ENCODE measurements at places on chromosomes 7 and 10.

GRCh38 chr10:131021246-131021895 is 290.1 kb downstream of the TCERG1L start:
- no peak for DNase-seq

- no peak for DNase-seq
Observed at GRCh38 chr7:5470167-5470532, 46.5 kb upstream of the TNRC18 start.

GRCh38 chr7:39664057-39664456 is 40.7 kb downstream of the RALA start:
- DNase-seq, result no peak

DNA sequence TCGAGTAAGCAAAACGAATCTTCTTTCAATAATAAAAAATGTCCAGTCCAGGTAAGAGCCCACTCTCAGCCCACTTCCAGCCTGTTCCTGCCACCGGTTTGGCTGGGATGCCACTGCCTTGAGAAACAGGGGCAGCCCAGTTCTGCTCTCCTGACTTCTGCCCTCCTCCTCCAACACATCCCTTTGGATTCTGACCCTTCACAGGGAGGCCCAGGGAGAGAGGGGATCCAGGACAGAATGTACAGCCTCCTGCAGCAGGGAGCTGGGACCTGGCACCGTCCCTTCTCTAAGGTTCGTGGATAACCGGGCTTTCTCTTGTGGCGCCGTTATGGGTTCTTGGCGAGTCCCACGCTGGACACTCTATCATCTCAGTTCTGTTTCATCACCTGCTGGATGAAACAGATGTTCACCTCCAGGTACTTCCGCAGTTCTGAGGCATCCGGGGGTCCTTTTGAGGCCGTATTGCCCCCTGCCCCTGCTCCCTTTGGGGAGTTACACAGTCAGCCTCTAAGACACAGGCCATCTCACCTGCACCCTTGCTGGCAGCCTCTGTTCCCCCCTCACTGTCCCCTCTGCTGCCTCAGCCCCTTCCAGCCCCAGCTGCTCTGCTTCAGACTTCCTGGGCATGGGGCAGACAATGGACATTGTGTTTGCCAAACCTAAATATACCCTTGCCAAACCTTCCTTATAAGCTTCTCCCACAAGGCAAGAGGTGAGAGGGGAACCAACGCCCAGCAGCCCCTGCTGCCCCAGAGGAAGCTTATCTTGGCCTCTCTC is 203.8 kb upstream of the ZMIZ1 start:
- no peak for DNase-seq

- no peak for DNase-seq
Observed at GRCh38 chr7:120394595-120394994, 121.6 kb downstream of the KCND2 start.

- no peak for DNase-seq
Observed at GRCh38 chr7:80347173-80347572, 164.7 kb downstream of the GNAT3 start.

GRCh38 chr10:115949282-115949844 is 323.6 kb downstream of the GFRA1 start:
- no peak for DNase-seq

DNA sequence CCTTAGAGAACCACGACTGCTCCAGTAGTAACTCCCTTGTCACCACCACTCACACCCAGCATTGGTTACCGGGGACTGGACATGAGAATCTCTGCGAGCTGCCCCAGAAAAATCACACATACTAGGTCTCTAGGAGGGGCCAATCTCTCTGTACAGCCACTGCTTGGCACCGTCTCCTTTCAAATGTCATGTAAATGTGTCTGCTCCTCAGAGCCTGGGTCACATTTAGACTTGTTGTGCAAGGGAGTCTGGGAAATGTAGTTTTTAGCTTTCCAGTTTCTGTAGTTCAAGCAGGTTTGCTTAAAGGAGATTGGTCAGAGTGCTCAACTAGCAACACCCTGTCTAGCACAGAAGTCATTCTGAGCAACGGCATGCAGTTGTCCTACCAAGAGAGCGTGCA is 60.0 kb downstream of the CHN2 start:
- no peak for DNase-seq

GRCh38 chr10:72503694-72504438 is 122.0 kb downstream of the MICU1 start:
- no peak for DNase-seq
